Activated CD8-positive, alpha-beta memory T cell treated with anti-CD3 and anti-CD28 coated beads for 1 hour (primary cell): ENCODE measurements at places on chromosomes 7 and 10.

GRCh38 chr7:102119925-102120324, 166.7 kb upstream of the SH2B2 start:
- DNase-seq = no peak

- no peak for DNase-seq
Observed at GRCh38 chr10:79482741-79483140, 29.6 kb upstream of the EIF5AL1 start.

- DNase-seq = no peak
Observed at GRCh38 chr7:73520673-73521635, 1.1 kb downstream of the BAZ1B start.

- DNase-seq = no peak
Observed at GRCh38 chr7:138975343-138976104, 5.7 kb downstream of the KIAA1549 start.

- DNase-seq = no peak
Observed at GRCh38 chr7:130936202-130936931, 202.4 kb upstream of the KLF14 start.

DNA sequence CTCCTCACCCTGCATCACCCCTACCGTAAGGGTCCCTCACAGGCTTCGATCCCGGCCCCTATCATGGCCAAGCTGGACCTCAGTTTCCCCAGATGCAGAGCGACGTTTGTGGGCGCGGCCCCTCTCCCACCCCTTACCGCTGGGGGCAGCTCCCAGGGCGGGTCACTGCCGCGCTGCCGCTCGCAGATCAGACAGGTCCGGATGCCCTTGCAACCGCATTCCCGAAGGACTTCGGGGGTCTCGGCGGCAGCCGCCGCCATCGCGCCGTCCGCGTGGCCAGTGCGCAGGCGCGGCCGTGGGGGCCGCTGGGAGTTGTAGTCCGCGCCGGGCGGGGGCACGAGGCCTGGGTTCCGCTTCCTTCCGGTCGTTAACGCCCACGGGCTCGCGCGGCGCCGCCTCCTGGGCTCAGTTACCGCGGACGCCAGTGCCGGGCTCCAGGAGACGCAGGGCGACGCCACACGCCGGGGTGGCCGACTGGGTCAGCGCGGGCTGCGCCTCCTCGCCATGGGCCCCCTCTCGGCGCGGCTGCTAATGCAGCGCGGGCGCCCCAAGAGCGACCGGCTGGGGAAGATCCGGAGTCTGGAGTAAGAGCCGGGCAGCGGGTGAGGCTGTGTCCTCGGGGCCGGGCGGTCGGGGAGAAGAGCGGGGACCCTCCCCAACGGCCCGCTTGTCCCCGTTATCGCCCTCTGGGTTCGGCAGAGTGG, at the start of the genes ALKBH4 and LRWD1:
Gene ALKBH4 (minus strand): TSS at position 287 of the 704 bp plus-strand sequence. CDS start 27 bp downstream, at position 260.
Gene LRWD1 (plus strand): TSS at position 408 of the 704 bp plus-strand sequence. CDS start 97 bp downstream, at position 505.
- DNase-seq = peak; percentile 82

- no peak for DNase-seq
Observed at GRCh38 chr10:44030132-44030531, 354.8 kb downstream of the CXCL12 start.

DNA sequence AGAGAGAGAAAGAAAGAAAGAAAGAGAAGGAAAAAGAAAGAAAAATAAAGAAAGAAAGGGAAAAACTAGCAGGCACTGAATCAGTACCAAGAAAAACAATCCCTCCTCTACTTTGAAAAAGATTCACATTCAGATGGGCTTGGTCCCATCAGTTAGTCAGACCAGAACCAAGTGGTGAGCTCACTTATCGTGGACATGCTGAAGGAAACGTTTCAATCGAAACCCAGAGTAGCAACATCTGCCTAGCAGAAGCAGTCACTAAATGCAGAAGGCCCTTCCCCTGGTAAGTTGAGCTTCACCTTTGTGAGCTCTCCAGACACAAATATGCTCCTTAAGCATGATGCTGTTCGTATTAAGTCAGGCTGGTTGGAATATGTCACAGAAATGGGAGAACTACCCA, 167.7 kb downstream of the TRIL start:
- no peak for DNase-seq

GRCh38 chr7:15581352-15581951, 19.6 kb upstream of the AGMO start:
- no peak for DNase-seq

DNA sequence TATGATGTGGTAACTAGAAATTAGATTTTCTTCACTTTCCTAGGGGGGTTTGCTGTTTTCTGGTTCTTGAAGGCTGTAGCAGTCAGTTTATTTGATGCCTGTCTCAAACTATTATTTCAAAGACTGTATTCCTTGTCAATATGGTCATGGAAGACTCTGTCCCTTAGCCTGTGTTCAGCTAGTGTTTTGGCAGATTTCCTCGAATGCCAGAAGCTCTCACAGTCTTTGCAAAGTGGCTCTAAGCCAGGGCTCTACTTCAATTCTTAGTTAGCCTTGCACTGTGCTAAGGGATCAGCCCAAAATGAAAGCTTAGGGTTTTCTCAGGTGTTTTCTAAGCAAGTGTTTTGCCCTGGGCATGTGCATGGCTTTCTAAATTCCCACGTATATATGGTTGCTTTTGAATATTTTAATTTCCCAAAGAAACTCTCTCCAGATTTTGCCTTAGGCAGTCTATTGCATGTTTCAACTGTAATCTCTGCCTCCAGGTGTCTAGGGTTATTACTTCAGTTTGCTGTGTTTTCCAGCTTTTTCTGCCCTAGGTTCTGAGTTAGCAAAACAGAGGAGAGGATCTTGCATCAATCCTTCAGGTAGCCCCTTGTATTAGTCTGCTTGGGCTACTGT, 7.2 kb upstream of the C1GALT1 start:
- no peak for DNase-seq

DNA sequence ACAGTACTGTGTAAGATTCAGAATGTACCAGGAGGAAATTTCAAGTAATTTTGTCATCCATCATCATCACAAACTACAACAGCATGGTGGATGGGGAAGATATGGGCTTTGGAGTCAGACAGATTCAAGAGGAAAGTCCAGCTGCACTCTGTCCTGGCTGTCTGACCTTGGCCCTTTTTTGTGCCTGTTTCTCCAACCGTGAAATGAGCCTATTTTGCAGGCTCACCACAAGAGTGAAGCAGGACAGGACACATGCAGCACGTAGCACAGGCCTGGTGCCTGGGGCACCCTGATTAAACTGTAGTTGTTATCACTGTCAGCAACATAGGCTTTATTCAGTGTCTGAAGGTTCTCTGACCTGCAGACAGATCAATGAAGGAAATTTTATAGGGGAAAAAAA, 37.6 kb downstream of the RHOBTB1 start:
- no peak for DNase-seq

DNA sequence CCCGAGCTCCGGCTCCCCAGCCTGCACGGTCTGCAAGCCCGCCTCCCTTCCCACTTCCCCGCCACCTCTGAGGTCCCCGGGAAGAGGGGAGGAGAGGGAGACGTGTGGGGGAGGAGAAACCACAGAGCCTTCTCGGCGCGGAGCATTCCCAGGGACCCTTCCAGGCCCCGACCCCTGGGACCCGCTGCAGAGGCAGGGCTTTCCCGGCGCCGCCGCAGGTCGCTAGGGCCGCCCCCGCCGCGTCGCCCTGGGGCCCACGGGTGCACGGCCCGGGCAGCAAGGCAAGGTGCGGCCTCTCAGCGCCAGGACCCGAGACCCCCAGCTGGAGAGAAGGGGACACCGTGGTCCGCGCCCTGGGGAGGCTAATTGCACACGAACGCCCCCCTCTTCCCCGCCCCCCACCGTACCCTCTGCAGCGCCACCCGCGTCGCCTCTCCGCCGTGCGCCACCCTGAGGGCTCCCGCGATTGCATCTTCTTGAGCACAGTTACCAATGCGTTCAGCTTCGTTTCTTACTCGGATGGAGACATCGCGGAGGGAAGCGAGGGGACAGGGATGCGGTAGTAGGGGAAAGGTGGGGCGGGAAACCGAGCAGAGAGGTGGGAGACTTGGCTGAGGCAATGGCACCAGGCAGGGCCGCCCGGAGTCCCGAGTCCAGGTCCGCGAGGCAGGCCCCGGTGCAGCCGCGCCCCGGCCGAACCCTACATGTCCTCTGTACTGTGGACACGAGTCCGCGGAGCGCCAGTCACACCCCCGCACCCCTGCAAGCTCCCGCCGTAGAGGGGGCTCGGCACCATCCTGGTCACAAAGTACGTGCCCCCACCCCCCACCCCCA, 28.9 kb downstream of the SKIDA1 start:
- DNase-seq = peak; percentile 23

- DNase-seq = no peak
Observed at GRCh38 chr7:55431898-55432297, 66.8 kb downstream of the LANCL2 start.

GRCh38 chr7:17520941-17521340, 222.5 kb downstream of the AHR start:
- DNase-seq = no peak
